RPMI7951 (cell line): ENCODE measurements at places on chromosomes 6 and 20.
A peak's percentile ranks its signal among the peaks of the same experiment; 100 is the strongest.

GRCh38 chr20:10306440-10307358, 88.1 kb downstream of the SNAP25 start:
- DNase-seq: peak; percentile 93

GRCh38 chr6:64250126-64250525, 614.5 kb downstream of the PHF3 start:
- DNase-seq: no peak

DNA sequence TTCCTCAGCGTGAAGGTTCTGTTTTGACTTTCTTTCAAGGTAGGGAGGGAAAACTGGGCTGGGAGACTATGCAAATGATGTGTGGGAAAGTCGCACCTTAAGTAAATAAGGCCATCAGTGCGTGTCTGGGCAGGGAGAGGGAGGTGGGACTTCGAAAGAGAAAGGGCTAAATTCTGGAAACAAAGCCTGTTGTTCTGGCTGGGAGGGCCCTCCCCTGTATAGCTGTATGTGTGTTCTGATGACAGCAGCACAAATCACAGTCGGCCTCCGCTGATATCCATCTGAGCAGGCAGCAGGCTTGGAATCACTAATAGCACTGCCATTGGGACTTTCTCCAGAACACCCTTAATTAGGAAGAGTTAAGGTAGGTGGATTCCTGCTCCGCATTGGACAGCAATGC, 19.2 kb downstream of the JAG1 start:
- no peak for DNase-seq

DNA sequence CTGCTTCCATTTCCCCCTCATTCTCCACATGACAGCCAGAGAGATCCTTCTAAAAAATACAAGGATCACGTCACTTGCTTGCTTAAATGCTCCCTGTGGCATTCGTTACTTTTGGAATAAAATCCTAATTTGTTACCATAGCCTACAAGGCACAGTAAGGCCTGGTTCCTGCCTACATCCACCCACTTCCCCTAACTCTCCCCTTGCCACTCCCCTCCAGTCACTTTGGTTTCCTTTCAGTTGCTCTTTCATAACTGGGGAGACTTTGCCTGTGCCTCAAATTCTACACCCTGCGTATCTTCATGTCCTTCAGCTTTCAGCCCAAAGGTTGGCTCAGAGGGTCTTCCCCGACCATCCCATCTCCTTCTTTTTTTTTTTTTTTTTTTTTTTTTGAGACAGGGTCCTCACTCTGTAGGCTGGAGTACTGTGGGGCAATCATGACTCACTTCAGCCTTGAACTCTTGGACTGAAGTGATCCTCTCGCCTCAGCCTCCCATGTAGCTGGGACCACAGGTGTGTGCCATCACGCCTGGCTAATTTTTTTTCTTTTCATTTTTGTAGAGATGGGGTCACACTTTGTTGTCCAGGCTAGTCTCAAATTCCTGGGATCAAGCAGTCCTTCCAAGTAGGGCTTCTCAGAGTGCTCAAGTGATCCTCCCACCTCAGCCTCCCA, 12.5 kb downstream of the ID1 start:
- no peak for DNase-seq
